ENCODE measurements at places on chromosomes 7 and 10.

- no peak for DNase-seq
These were observed 220.9 kb upstream of the PLXDC2 start for GRCh38 chr10:19595212-19595845.

GRCh38 chr10:110059925-110060324, 52.1 kb downstream of the ADD3 start:
- no peak for DNase-seq

DNA sequence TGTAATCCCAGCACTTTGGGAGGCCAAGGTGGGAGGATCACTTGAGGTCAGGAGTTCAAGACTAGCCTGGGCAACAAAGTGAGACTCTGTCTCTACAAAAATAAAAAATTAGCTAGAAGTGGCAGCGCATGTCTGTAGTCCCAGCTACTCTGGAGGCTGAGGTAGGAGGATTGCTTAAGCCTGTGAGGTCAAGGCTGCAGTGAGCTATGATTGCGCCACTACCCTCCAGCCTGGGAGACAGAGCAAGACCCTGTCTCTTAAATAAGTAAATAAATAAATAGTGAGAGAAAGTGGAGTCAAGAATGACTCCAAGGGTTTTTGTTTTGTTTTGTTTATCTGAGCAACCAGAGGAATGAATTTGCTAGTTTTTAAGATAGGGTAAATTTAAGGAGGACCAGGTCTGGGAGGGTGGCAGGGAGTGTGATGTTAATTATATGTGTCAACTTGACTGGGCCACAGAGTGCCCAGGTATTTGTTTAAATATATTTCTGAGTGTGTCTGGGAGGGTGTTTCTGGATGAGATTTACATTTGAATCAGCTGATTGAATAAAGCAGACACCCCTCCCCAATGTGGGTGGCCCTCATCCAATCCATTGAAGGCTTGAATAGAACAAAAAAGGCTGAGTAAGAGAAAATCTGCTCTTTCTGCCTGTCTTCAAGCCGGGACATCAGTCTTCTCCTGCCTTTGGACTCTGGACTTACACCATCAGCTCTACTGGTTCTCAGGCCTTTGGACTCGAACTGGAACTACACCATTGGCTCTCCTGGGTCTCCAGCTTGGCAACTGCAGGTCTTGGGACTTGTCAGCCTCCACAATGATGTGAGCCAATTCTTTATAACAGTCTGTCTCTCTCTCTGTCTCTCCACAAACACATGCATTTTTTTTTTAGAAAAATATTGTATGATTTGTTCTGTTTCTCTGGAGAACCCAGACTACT, 23.5 kb downstream of the IMPDH1 start:
- DNase-seq, result no peak

GRCh38 chr10:124886195-124886594, 55.7 kb upstream of the ZRANB1 start:
- DNase-seq, result no peak

DNA sequence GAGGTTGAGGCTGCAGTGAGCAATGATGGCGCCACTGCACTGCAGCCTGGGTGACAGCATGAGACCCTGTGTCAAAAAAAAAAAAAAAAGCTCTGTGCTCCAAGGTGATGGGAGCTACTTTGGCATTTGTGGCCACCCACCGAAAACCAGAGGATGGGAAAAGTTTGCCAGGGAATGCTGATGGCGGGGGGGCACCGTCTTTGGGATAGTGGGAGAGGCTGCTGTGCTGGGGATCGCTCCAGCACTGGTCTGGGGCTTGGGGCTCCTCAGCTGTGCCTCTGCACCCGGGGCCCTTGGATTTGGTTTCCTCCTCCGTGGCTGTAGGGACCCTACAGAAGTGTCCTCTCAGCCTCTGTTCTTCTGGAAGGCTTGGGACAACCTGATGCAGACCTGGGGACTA, 11.7 kb upstream of the RAMP3 start:
- no peak for DNase-seq
